NCI-H1930 (cell line): ENCODE measurements at places on chromosomes 6 and 20.
A peak's percentile ranks its signal among the peaks of the same experiment; 100 is the strongest.

GRCh38 chr6:126944512-126944911 is 174.0 kb upstream of the RSPO3 start:
- DNase-seq = no peak

- DNase-seq = no peak
Observed at GRCh38 chr6:39792540-39793450, 619 bp downstream of the DAAM2 start.

DNA sequence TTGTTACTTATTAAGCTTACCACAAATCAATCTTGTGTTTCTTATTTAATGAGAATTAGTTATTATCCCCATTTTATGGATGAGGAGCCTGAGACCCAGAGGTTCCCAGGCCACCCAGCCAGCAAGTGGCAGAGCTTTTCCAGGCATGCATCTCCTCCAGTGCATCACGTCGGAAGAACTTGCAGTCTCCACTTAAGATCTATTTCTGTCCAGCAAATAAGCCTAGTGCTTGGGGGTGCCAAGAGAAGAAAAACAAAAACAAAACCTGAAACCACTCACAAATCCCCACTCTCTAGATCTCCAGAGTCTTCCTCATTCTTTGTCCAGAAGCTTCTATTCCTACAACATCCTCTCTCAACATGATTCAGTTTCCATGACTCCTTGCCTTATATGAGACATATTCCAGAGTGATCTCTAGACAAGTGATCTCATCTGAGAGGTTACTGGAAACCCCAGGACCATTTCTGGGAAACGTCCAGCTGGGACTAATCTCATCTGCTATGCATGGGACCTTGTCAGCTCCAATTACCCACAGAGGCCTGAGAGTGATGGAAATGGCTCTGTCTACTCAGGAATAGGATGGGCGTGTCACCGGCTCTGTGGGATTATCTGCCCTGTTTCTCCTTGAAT is 4.1 kb downstream of the GUCA1B start:
- no peak for DNase-seq

GRCh38 chr6:148044261-148044751 is 298.3 kb upstream of the SASH1 start:
- no peak for DNase-seq

- DNase-seq = no peak
Observed at GRCh38 chr20:44231713-44232468, 15.2 kb upstream of the GDAP1L1 start.

DNA sequence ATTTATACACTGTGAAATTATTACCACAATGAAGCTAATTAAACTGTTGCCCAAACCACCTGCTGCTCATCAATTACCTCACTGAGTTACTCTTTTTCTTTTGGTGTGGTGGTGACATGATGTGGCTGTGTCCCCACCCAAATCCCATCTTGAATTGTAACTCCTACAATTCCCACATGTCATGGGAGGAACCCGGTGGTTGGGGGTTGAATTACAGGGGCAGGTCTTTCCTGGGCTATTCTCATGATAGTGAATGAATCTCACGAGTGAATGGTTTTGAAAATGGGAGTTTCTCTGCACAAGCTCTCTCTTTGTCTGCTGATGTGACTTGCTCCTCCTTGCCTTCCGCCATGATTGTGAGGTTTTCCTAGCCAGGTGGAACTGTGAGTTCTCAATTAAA is 145.0 kb downstream of the LRRC1 start:
- DNase-seq = no peak

DNA sequence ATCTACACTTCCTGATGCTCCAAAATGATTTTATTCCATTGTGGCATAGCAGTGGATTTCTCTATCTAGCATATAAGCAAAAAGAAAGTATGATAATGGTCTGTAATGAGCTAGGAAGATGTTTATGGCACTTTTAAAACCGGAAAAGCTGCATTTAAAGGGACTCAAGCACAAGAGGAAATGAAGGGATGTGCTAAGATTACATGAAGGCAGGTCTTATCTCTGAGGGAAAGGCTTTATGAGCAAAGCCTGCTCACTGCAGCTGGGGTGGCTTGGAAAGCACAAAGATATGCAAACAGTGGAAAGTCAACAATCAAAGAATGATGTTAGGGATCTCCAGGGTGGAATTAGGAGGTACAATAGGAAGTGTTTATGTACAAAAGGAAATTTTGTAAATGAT is 138.2 kb downstream of the TENT5A start:
- DNase-seq = peak; percentile 42

GRCh38 chr6:7438011-7438410 is 48.4 kb downstream of the RIOK1 start:
- DNase-seq = no peak

GRCh38 chr6:41167173-41167963 is 4.5 kb upstream of the TREM2 start:
- DNase-seq = no peak

- DNase-seq = no peak
Observed at GRCh38 chr6:751765-752164, 58.8 kb upstream of the EXOC2 start.

- no peak for DNase-seq
Observed at GRCh38 chr6:169452869-169453620, 199.4 kb upstream of the THBS2 start.

DNA sequence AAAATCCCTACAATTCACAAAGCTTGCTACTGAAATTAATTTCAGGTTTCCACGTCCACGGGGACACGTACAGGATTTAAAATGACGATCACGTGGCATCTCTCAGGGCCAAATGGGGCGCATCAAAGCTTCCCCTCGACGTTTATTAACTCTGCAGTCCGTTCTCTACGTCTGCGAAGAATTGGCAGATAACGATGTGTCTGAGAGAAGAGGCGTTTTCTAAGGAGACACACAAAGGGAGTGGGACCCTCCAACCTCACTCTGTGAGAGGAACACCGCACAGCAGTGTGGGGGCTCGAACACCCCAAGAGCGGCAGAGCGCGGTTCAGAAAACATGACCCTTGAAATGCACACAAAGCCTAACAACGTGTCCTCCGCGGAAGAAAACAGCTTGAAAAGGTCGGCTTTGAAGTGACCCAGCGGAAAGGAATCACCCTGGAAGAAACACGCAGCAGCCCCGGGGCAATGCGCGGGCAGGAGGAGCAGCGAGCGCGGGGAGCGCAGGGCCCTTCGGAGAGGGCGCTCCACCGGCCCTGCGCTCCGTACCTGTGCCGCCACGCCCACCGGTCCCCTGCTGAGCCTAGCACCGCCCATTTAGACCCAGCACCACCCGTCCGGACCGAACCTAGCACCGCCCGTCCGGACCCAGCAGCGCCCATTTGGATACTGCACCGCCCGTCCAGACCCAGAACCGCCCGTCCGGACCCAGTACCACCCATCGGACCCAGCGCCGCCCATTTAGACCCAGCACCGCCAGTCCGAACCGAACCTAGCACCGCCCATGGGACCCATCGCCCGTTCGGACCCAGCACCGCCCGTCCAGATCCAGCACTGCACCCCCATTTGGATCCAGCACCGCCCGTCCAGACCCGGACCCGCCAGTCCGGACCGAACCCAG is 1.1 kb upstream of the AFDN start:
- DNase-seq = no peak

- no peak for DNase-seq
Observed at GRCh38 chr6:26445934-26446667, 5.8 kb downstream of the BTN3A3 start.

DNA sequence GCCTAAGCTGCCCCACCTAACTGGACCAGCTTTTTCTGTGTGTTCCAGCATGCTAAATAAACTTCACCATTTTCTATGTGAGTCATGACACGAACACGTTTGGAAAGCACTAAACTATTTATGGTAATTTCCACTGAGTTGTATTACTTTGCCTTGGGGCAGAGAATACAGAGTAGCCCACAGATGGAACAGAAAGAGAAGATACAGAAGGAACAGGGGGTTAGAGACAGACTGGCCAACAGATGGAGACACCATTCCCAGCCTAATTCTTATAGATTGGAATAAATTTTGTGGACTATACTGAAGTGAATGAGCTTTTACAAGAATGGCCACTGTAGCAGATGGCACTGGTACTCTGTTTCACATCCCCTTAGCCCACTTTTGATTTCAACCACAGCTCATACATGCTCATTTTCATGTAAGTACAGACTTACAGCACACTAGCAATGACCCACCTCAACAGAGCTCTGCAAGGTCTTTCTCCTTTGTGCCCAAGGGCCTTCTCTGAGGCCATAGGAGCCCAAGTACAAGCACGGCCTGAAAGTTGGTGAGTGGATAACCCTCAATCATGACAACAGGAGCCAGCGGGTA is 13.1 kb upstream of the NT5DC1 start:
- DNase-seq = no peak

- no peak for DNase-seq
Observed at GRCh38 chr6:168440520-168441433, at the start of gene SMOC2. TSS of gene SMOC2 (plus strand) at chr6:168441184. CDS start at chr6:168441371, 187 bp downstream.

DNA sequence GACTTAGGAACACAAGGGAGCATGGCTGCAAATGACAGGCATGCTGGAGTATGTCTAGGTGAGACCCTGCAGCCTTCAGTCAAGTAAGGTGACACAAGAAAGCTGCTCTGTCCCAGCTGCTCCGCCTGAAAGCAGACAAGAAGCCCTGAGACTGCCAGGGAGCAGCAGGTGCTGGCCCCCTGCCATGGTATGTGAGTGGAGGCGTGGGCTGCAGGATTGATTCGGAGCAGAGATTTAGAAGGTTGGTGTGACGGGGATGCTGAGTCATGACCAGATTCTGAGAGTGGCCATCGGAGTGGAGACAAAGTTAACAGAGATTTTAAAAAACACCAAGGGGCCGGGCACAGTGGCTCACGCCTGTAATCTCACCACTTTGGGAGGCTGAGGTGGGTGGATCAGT is 17.8 kb downstream of the LRP11 start:
- no peak for DNase-seq

- DNase-seq = no peak
Observed at GRCh38 chr6:72657407-72658197, 35.7 kb downstream of the KCNQ5 start.

GRCh38 chr20:63835021-63835858 is 4.2 kb upstream of the ZBTB46 start:
- DNase-seq = peak; percentile 11

GRCh38 chr6:56432194-56432593 is 184.8 kb upstream of the COL21A1 start:
- DNase-seq = no peak

DNA sequence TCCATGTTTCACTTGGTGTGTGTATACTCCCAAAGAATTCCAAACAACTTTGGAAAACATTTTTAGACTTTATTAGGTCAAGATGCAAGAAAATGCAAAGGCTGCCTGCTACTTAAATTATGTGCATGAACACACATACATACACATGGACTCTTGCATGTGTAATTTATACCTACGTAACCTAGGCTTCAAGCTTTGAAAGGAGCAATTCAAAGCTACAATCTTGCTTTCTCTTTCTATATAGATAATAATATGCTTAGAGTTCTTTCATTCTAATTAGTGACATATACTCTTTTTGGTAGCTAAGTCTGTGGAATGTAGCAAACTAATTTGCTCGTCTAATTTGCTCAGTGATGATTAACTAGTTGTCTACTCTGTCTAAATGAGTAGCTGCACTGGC is 146.5 kb downstream of the EPHA7 start:
- no peak for DNase-seq

GRCh38 chr20:32965115-32965514 is 39.1 kb downstream of the SUN5 start:
- DNase-seq = no peak

DNA sequence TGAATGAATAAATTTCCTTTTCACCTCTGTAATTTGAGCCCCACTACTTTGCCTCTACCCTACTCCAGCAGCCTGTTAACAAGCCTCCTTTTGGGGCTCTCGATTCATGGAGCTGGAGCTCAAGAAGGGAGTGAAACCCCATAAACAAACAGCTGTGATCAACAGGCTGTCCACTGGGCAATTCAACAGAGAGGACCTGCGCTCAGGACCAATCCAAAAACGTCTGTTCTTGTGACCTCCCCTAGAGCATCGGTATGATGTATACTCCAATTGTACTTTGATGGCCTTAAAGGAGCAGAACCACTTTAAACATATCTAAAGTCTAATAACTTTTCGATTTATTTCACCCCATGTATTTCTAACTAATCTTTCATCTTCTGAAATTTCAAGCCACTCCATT is 37.4 kb downstream of the HIVEP2 start:
- DNase-seq = no peak

GRCh38 chr6:44622956-44623355 is 235.4 kb downstream of the CDC5L start:
- DNase-seq = no peak

DNA sequence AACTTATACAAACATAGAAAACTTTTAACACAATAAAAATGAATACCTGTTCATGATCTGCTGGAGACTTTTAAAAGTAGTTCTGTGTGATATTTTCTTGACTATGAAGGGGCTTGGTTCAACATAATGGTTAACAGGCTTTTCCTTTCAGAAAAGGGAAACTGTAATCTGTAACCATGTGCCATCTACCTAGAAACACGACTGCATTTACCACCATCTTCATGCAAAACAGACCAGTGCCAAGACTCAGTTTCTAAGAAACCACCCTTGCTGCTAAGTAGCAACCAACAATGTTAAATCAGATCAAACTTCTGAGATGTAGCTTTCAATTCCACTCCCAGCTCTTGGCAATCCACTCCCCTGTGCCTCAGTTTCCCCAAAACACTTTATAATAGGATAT is 15.7 kb downstream of the STAU1 start:
- no peak for DNase-seq
